ACHN (cell line): ENCODE measurements at places on chromosomes 2 and 18.

GRCh38 chr18:42412281-42412680 lies 457.2 kb downstream of the PIK3C3 start:
- DNase-seq = no peak

GRCh38 chr2:95063086-95063958 lies 37.8 kb downstream of the MAL start:
- no peak for DNase-seq

GRCh38 chr18:46250084-46250811 lies 146.1 kb downstream of the HAUS1 start:
- DNase-seq = peak; percentile 78

GRCh38 chr18:44582456-44582855 lies 98.2 kb upstream of the SETBP1 start:
- DNase-seq = no peak

- no peak for DNase-seq
Observed at GRCh38 chr2:19988600-19988999, 1.3 kb downstream of the WDR35 start.

- DNase-seq = peak; percentile 13
Observed at GRCh38 chr2:126543081-126543480, 112.9 kb upstream of the GYPC start.

DNA sequence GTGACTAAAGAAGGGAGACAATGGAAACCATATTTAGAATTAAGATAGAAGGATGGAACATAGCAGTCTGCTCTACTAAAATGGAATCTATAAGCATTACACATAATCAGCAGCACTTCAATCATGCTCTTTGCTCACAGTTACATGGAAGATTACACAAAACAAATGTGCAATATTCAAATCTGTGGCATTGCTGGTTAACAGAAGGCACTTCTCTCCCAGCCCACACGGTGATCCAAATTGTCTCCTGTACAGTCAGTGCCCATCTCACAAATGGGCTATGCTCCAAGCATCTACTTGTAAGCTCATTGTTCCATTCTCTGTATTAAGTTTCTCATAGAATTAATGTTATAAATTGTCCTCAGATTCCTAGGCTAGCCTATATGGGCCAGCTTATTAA lies 716.6 kb downstream of the NRXN1 start:
- no peak for DNase-seq

- no peak for DNase-seq
Observed at GRCh38 chr2:145682546-145683157, 1162.7 kb upstream of the ZEB2 start.

DNA sequence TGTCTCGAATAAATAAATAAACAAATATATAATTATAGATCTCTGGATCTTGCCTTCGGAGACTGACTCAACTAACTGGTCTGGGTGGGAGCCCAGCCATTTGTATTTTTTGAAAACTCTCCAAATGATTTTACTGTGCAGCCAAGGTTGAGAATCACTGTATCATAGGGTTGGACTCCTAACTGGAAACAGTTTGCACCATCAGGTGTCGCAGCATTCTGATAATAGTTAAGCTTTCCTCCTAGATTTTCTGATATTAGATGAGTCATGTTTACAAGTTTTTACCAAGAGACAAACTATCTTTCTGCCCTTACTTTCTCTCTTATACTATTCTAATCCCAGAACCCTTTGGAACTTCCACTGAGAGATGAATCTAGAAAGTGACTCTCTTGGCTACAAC lies 16.8 kb downstream of the IL37 start:
- no peak for DNase-seq

- DNase-seq = peak; percentile 39
Observed at GRCh38 chr18:9808295-9809241, 77.2 kb upstream of the TXNDC2 start.

GRCh38 chr2:96808176-96808837 lies 7.8 kb upstream of the CNNM3 start:
- DNase-seq = no peak

DNA sequence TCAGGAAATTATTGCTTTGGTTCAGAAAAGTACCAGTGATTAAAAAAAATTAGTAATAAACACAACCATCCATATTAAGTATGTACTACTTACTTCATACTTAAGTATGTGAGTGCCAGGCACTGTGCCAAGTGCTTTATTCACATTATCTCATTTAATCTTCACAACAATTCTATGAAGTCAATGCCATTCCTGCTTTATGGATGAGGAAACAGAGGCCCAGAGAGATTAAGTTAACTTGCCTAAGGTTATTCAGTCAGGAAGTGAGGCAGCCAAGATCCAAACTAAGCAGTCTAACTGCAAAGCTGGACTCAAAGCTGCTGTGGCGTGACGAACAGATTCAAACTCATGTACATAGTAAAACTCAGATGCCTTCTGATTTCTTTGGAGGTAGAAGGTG lies 22.3 kb downstream of the DTNB start:
- DNase-seq = no peak

GRCh38 chr2:156436497-156437085 lies 412 bp downstream of the GPD2 start:
- DNase-seq = peak; percentile 24

DNA sequence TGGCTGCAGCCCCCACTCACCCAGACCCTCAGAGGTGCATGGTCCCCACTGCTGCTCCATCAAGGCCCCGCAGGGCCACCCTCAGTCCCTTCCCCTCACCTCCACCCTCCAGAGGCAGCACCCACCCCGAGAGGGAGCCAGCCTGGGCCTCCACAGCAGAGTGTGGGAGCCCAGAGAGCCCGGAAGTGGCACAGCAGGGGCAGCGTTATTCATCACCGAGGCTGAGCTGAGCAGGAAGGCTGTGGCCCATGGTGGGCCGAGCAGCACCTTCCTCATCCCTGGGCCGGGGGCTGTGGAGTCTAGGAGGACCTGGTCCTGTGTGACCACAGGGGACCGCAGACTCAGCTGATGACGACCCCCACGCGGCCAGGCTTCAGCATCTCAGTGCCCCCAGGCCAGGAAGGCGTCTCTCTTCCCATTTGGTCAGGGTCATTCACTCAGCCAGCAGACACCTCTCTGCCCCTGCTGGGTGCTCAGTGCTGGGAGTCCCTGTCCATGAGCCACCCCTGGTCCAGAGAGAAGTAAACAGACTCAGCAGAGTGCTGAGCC lies 258.1 kb downstream of the ATAD2B start:
- DNase-seq = no peak

DNA sequence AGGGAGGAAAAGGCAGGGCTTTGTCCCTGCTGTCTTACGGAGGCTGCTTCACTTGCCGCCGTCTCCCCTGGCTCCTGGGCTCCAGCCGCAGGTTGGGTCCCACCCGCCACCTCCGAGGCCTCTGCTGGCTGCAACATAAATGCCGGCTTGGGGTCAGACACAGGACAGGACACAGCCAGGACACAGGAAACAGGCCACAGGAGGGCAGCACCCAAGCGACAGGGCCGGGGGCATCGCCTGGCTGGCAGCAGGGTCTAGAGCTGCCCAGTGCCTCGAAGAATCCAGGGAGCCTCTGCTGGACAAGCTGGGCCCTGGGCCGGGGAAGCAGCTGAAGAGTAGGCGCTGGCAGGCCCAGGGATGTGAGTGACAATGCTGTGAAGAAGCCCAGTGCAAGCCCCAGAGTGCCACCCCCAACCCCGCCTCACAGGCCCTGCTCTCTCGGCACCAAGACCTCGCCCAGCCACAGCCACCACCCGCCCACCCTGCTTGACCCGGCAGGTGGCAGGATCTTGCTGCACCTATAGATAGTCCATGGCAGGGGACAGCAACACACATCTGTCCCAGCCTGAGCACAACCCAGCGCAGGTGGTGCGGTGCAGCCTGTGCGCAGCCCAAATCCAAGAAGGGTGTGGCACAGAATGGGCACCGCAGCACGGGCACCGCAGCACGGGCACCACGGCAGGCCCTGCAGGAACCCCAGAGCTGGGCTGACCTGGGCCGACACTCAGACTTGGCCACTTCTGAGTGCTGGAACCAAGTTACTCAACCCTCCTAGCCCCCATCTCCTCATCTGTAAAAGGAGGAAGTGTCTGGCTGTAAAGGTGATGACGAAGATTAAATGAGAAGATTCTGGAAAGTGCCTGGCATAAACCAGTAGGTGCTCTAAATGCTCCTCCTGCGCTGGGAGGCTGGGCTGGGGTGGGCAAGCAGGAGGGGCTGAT lies 55.6 kb downstream of the BIN1 start:
- no peak for DNase-seq

DNA sequence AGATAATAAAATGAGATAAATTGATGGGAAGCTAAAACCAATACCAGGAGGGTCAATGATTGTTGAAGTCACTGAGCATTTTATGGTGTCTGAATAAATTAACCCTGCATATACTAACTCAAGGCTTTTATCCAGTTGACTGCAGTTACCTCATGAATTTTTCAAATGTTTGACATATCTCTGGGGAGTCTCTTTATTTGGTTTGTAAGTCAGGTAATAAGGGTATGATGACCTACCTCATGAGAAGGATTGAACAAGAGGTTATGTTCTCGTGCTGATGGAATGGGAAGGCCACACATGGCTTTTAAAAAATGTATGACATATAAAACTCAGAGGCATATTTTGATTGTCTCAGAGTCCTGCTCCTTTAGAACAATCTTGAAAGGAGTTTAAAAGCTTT lies 237.6 kb downstream of the THSD7B start:
- no peak for DNase-seq

- DNase-seq = no peak
Observed at GRCh38 chr18:13427354-13427753, 208.8 kb downstream of the LDLRAD4 start.

- peak; percentile 43 for DNase-seq
Observed at GRCh38 chr18:3441290-3441689, 8.7 kb upstream of the TGIF1 start.

DNA sequence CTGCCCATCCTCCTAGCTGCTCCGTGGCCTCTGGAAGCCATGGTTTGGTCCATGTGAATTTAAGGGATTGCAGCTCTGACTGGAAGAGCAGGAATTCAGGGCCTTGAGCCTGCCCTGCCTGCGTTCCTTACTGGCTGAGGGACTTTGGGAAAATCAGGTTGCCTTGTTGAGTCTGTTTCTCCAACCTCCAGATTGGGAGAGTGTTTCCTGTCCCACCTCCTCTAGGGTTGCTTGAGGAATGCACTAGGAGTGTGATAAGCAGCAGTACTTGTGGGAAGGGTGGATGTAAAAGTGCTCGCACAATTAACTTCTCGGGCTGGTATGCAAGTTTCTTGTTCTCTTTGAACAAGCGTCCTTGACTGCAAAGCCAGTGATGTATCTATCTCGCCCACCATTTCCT lies 84.4 kb upstream of the YWHAQ start:
- DNase-seq = no peak

DNA sequence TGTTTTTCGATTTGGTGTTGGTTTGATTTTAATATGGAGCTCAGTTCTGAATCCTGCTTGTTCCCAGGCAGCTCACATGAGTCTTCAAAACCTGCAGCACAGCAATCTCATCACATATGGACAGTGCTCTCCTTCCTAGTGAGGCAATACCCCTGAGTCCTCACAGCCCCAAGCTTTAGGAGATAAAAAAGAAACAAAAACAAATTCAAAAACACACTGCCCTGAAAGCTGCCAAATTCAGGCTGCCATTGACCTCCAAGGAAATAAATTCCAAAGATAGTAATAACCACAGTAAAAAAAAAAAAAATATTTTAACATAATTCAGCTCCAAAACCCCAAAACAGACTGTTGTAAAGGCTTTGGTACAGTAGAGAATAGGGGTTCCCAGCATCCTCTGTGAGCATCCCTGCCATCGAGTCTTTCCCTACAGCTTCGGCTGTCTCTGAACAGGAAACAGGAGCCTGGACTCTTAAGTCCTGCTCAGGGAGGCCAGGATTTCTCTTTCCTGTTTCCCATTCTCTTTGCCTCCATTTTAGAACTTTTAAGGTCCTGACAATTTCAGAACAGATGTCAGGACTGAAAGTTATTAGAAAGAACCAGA lies 14.7 kb upstream of the SP3 start:
- no peak for DNase-seq

DNA sequence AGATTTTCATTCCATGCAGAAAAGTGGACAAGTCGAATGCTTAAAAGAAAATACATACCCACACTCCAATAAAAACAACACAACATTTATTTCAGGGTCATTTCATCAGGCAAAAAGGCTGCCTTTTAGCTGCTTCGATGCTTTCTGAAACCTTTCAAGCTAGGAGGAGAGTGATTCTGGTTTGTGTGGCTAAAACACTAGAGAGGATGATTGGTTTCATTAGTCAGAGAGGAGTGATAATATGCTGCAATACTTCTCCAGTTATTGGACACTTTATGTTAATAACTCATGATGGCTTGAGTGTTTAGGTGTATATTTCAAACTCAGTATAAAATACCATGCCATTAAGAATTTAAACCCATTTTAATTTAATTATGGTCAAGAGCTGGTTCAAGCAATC lies 614.0 kb downstream of the SLC4A3 start:
- DNase-seq = no peak

DNA sequence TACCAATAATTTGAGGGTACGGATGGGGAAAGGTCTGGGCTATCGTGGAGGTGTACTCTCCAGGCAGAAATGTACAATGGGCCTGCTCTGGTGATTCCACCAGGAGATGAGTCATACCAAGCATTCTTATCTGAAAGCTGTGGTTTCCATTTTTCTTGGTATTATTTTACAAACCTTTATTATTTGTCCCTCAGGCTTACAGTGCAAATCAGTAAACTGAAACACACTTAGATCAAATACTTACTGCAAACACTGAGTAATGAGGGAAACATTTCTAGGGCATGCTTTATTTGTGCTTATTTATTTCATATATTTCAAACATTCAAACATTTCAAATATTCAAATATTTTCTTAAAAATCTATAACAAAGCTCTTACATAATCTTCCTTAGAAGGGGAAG lies 319.8 kb downstream of the RND3 start:
- peak; percentile 51 for DNase-seq

GRCh38 chr2:36526226-36526625 lies 71.7 kb downstream of the FEZ2 start:
- no peak for DNase-seq

DNA sequence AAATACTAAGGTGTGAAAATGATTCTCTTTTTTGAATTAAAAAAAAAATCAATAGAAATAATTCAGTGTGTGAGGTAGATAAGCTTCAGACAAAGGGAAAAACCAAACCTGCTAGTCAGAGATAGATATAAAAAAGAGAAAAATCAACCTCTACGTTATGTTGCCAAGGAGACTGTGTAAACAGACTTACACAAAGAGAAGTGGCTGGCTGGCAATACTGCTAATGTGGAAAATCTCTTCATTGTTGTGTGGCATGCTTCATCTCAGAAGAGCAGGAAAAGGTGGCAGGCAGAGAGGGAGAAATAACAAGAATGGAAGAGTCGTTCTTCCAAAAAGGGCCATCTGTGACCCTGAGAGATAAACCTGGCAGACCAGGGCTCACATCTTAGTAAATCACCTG lies 200.8 kb downstream of the SLC8A1 start:
- no peak for DNase-seq

GRCh38 chr18:54931152-54931551 lies 28.1 kb downstream of the CCDC68 start:
- DNase-seq = no peak
